ENCODE measurements at places on chromosomes 3 and 15.
A peak's percentile ranks its signal among the peaks of the same experiment; 100 is the strongest.

DNA sequence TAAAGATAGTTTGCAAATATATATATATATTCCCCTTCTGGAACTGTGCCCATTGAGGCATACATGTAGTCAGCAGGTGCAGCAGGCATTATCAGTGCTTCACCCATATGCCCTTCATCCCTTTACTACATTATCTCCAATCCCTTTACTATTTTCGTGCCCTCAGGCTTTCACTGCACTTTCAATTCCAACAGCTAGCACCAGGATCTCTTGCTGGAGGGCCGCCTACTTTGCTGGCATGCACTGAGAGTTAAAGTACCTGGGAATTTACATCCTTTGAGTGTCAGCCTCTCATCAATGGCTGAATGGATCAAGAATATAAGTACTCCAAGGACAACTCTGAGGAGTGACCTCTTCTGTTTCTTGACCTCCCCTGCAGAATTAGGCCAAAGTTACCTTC lies 222.1 kb upstream of the CFAP20DC start:
- DNase-seq = no peak

GRCh38 chr3:196423044-196423781 lies 9.0 kb downstream of the UBXN7 start:
- DNase-seq = no peak

GRCh38 chr3:170307671-170308405 lies 49.7 kb upstream of the SKIL start:
- DNase-seq = no peak

GRCh38 chr3:62039586-62039985 lies 333.8 kb downstream of the FEZF2 start:
- DNase-seq = no peak

GRCh38 chr3:186042521-186043202 lies 66.2 kb downstream of the ETV5 start:
- DNase-seq = no peak

GRCh38 chr3:97996988-97997387 lies 24.8 kb upstream of the RIOX2 start:
- no peak for DNase-seq

DNA sequence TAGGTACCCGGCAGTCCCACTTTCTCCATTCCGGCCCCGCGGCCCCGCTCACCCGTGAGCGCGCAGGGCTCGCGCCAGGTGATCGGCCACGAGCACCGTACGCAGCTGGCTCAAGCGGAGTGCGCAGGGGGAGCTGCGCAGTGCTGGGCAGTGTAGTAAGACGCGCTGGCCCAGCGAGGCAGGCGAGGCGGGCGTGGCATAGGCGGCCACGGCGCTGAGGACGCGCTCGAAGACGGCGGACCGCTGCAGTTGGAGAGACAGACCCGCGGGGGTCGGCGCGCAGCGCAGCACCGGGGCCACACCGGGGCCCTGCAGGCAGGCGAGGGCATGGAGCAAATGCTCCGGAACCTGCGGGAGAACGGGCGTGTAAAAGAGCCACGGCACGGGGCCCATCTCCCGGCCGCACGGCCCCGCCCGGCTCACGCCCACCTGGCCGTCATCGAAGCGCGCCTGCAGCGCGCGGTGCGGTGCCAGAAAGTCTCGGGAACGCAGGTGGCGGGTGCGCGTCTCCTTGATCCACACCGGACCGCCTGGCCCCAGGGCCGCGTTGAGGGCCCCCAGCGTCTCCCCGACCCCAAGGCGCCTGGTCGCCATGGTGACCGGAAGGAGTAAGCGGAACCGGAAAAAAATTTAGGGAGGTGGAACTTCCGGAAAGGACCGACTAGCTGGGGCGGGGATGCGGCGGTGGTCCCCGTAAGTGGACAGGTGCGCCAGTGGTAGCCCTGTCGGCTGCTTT lies at the start of gene DALRD3:
TSS of gene DALRD3 (minus strand) at position 610 of the 736 bp plus-strand sequence. CDS start at position 594, 16 bp downstream.
- peak; percentile 46 for DNase-seq

DNA sequence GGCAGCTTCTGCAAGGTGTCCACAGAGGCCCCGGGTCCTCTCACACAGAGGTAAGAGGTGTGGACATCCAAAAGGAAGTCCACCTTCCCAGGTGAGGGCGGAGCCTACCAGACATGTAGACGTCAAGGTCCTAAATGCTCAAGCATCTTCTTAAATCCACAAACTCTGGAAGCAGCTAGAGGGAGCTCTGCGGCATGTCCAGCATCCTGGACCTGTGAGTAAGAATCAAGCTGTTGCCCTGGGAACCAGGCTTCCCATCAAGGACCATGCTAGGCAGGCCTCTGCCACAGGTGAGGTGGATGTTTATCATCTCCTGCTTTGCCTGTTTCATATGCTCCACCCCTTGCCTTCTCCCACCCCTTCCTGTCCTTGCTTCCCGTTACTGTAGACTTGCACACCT lies 368.2 kb downstream of the GABRG3 start:
- DNase-seq = no peak

DNA sequence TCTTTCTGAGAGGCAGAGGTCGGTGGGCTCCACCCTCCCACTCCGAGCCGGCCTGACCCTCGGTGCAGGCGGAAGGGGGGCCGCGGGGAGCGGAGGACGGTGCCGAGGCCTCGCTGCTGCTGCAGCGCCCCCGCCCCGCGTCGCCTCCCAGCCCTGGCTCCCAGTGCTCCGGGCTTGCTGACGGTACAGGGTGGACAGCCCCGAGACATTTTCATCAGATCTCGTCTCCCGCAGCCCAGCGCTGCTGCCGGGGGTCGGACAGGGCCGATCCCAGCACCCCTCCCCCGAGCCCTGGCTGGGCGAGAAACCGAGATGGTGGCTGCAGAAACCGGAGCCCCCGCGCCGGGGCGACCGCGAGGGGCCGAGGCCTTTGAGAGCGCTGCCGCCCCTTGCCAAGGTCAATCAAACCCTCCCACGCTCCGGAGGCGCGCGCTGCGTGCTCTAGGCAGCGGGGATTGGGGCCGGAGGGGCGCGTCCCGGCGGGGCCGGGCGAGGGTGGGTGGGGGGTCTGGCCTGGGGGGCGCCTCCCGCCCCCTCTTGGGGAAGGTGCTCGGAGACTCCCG lies 42.5 kb downstream of the EPHB3 start:
- DNase-seq = no peak

DNA sequence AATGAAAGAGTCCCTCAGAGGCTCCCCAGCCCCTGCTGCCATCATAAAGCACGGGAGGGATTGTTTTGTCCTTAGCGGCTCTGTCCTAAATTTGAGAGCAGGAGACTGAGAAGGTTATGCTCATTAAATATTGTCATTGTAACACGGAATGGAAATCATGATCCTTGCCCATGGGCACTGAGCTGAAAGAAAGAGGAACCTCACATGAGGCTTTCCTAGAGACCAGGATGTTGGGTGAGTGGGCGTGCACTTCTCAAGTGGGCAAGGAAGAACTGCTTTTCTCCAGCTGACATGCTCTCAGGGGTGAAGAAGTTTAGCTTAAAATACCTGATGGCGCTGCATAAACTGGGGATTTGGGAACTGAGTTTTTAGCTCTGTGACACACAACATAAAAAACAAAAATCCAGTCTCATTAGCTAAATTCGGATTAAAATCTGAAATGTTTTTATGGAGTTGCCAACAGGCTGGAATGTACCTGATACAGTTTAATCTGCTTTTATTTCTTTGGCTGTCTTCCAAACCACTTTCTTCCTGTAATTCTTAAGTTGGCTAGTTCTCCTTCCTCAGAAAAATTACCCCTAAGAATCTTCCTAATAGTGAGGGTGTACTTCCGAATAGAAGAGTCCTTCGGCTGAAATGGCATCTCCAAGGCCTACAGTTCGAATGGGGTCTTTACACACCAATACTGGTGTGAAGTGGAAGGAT lies 31.7 kb downstream of the ADPGK start:
- no peak for DNase-seq

- DNase-seq = no peak
Observed at GRCh38 chr15:37094333-37094914, 5.9 kb downstream of the MEIS2 start.

- DNase-seq = no peak
Observed at GRCh38 chr3:27532426-27533260, 48.5 kb upstream of the SLC4A7 start.

DNA sequence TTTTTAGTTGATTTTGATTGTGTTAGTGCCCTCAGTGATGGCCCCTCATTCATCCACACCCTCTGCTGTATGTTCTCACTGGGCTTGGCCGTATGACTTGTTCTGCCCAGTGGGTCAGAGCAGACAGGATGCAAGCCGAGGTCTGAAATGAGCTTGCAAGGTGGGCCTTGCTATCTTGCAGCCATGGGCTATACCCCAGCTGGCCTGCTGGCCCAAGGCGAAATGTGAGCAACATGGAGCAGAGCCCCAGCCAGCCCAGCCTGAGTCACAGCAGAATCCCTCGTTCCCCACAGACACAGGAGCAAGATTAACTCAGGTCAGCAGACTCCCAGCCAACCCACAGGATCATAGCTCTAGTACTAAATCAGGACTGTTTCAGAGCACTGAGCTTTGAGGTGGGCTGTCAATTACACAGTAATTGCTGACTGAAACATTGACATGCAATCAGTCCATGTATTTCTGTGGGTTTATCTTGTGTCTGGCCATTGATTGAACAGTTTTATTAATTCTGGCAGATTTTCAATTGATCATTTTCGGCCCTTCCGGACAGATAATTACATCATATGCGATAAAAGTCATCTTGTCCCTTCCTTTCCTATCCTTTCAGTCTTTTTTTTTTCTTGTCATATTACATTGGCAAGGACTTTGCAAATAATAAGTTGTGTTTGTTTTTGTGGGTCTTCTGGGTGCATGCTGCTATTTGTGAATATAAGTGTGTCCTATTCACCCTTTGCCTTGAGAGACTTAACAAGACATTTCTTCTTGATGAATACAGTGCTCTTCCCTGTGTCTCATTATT lies 27.1 kb downstream of the KLF15 start:
- no peak for DNase-seq

DNA sequence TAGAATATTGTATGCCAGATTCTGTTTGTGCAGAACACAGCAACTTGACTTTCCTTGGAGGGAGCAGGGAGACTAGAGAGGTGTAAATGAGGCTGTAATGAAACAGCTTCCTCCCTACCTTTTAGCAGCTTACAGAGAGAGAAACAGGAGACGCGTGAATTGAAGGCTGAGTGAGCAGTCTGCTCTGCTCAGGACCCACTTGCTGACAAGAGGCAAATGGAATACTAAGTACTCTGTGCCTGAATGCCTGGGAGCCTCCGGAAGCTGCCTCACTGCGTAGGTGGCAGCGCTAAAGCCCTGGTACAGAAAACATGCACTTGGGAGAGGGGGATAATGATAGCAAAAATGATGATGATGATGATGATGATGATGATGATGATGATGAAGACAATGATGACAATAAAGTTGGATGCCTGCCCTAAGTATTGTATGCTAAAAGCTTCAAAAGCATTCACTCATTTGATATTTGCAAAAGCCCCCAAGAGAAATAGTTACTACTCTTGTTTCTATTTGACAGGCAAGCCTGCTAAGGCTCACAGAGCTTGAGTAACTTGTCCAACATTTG lies 548.9 kb downstream of the NTRK3 start:
- no peak for DNase-seq

- no peak for DNase-seq
Observed at GRCh38 chr15:68154923-68155559, 50.1 kb downstream of the CALML4 start.

- no peak for DNase-seq
Observed at GRCh38 chr3:50261505-50261904, 7.4 kb upstream of the SEMA3B start.

DNA sequence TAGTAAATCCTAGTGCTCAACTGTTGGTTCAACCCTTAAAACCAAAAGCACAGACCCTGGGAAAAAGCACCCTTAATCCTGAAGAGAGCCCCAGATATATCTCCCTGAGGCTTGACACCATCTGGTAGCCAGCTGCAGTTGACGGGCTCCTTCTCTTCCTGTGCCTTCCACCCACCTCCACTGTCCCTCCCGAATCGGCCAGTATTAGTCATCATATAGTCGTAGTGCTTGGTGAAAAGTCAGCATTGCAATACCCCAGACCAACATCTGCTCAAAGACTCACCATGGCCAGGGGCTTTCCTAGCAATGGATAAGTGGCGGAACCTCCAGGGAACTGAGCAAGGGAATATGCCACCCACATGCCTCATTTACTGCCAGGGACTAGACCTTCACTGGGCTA lies 125.6 kb upstream of the CRBN start:
- no peak for DNase-seq

GRCh38 chr15:88909956-88910831 lies 3.0 kb downstream of the MFGE8 start:
- DNase-seq = no peak

DNA sequence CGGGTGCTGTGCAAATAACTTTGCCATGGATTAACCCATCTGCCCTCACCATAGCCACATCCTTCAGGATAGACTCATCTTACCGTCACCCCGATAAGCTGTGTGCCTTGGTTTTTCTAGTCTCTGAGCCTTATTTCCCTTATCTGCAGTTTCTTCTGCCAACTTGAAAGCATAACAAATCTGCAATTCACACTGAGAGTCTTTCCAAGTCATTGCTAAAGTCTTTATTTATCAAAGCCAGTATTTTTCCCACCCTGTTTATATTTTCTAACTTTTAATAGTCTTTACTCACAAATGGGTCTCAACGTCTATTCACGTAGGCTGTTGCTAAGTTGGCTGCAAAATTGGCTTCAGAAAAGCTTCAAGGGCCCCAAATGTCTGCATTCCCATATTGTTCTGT lies 61.6 kb upstream of the SUCLG2 start:
- no peak for DNase-seq

GRCh38 chr3:179760944-179761343 lies 108.1 kb downstream of the USP13 start:
- DNase-seq = no peak

GRCh38 chr3:114449271-114450007 lies 155.6 kb downstream of the TIGIT start:
- DNase-seq = no peak

- no peak for DNase-seq
Observed at GRCh38 chr3:139572847-139573672, 33.5 kb upstream of the RBP1 start.
